ENCODE measurements at places on chromosomes 6 and 20. TPM values are rescaled to one million over a fixed set of nuclear protein-coding genes. Genes with fewer than 3 reads are reported as not detected.

Gene OR2J2
- polyA plus RNA-seq, result not detected

Gene BCAS1
- polyA plus RNA-seq, result not detected

Gene STX11
- 9.5 TPM for polyA plus RNA-seq

Gene ABHD16B
- polyA plus RNA-seq, result not detected

Gene OR2H2
- not detected for polyA plus RNA-seq

Gene CD24
- not detected for polyA plus RNA-seq

Gene KCNG1
- not detected for polyA plus RNA-seq

Gene CDC25B
- 25.9 TPM for polyA plus RNA-seq

Gene JAG1
- 1.9 TPM for polyA plus RNA-seq

Gene IL20RA
- not detected for polyA plus RNA-seq

Gene PLTP
- polyA plus RNA-seq, result 0.69 TPM

Gene NEU1
- 22.5 TPM for polyA plus RNA-seq

Gene CST2
- not detected for polyA plus RNA-seq

Gene PREX1
- 10.6 TPM for polyA plus RNA-seq

Gene BPIFB1
- polyA plus RNA-seq, result not detected

Gene HLA-DRB1
- 31.6 TPM for polyA plus RNA-seq

Gene MRPL14
- polyA plus RNA-seq, result 123 TPM

Gene CASS4
- polyA plus RNA-seq, result 3.3 TPM

Gene HAO1
- not detected for polyA plus RNA-seq

Gene SULF2
- polyA plus RNA-seq, result 0.16 TPM

Gene KIF6
- polyA plus RNA-seq, result not detected

Gene LHFPL5
- polyA plus RNA-seq, result not detected

Gene NOL4L
- polyA plus RNA-seq, result 23.9 TPM

Gene BMP6
- polyA plus RNA-seq, result 0.06 TPM

Gene SHLD1
- polyA plus RNA-seq, result 22.0 TPM

Gene PNLDC1
- not detected for polyA plus RNA-seq

Gene CLVS2
- polyA plus RNA-seq, result not detected

Gene SIRPD
- not detected for polyA plus RNA-seq

Gene KCNQ2
- not detected for polyA plus RNA-seq

Gene CRIP3
- not detected for polyA plus RNA-seq

Gene EGFL8
- polyA plus RNA-seq, result 0.23 TPM

Gene PPIL6
- 0.35 TPM for polyA plus RNA-seq

Gene MRAP2
- polyA plus RNA-seq, result not detected

Gene SLC22A3
- 0.20 TPM for polyA plus RNA-seq

Gene SS18L1
- polyA plus RNA-seq, result 0.71 TPM

Gene TCP1
- polyA plus RNA-seq, result 114 TPM

Gene CEP162
- polyA plus RNA-seq, result 7.1 TPM

Gene TFEB
- 8.2 TPM for polyA plus RNA-seq

Gene CTSA
- 143 TPM for polyA plus RNA-seq

Gene RWDD1
- polyA plus RNA-seq, result 72.1 TPM

Gene EYS
- polyA plus RNA-seq, result 0.17 TPM

Gene PIGT
- polyA plus RNA-seq, result 92.2 TPM

Gene RAET1G
- polyA plus RNA-seq, result not detected

Gene DAAM2
- not detected for polyA plus RNA-seq

Gene JPH2
- polyA plus RNA-seq, result not detected

Data from CD4-positive, alpha-beta memory T cell (primary cell).